ENCODE measurements at places on chromosomes 3 and 15.

GRCh38 chr3:78322780-78323179 is 1282.9 kb downstream of the ROBO2 start:
- DNase-seq: no peak

DNA sequence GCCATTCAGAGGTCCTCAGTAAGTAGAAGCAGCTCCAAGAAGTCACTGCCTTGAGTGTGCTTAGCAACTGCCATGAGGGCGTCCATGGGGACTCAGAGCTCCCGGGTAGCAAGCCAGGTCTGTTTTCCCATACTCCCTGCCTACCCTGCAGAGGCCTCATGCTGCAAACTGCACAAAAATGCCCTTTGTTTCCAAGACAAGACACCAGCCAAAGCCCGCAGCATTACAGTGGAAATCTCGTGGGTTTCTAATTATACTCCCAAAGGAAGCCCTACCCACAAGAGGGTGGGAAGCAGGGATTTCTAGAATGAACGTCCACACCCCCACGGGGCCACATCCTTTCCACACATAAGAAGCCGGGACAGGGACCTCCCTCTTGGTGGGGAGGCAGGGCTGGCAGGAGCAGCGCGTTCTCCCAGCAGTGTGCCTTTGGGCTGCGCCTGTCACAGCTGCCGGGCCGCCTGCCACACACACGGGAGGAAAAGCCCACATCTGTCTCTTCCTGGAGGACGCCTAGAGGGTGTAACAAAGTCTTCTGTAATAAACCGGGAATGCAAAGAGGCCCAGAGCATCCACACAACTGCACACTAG is 31.1 kb downstream of the FAM174B start:
- DNase-seq: no peak

DNA sequence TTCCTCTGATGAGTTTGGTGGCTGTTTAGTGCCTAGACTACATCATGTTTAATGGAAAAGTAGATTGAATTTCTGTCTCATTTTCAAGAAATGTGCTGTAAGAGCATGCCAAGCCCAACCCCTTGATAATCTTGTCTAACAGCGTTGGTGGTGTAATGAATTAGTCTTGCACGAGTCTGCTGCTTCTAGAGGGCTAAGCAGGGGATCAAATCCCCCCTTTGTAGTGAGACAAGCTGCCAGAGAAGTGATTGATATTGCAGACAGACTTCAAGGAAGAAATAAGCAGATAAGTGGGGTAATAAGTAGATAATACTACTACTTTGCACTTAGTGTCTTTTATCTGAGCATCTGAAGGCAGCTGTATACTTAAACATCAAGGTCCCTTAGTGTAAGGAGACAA is 141.4 kb downstream of the TP63 start:
- no peak for DNase-seq

DNA sequence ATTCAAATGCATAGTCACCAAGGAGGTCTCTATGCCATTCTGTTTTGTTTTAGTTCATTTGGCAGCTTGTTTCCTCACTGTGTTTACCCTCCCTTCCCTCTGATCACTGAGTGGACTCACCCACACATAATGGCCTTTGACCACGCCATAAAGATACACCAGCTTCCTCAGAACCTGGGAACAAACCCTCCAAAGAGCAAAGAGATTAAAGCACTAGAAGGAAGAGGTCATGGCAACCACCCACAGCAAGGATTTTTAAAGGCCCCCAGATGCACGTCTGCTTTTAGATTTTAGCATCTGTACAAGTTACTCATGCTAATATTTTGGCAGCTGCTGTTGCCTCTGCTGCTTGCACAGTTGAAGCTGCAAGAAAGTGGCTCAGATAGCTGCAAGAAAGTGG is 47.9 kb upstream of the CADPS start:
- no peak for DNase-seq

DNA sequence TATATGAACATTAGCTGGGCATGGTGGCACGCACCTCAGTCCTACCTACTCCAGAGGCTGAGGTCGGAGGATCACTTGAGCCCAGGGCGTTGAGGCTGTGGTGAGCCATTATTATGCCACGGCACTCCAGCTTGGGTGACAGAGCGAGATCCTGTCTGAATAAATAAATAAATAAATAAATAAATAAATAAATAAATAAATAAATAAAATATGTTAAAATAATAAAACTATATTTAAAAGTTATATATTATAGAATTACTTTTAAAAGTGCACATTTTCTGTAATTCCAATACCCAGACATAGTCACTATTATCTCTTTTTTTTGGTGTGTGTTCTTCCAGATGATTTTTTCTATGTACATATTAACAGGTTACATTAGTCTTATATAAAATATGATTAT is 382.0 kb upstream of the ROBO2 start:
- DNase-seq: no peak
